ENCODE measurements at places on chromosomes 6 and 20.

DNA sequence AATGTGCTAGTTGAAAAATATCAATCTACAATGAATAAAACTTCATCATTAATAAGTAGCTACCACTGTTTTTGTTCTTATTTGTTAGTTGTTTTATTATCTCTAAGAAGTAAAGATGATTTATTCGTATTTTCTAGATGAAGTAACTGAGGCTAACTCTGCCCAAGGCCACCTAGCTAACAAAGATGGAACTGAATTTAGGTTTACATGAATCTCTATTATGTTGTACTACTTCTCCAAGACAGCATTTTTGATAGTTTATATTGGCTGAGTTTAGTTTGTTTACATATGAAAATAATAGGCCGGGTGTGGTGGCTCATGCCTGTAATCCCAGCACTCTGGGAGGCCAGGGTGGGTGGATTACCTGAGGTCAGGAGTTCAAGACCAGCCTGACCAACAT, 121.5 kb downstream of the NCOA3 start:
- no peak for DNase-seq

DNA sequence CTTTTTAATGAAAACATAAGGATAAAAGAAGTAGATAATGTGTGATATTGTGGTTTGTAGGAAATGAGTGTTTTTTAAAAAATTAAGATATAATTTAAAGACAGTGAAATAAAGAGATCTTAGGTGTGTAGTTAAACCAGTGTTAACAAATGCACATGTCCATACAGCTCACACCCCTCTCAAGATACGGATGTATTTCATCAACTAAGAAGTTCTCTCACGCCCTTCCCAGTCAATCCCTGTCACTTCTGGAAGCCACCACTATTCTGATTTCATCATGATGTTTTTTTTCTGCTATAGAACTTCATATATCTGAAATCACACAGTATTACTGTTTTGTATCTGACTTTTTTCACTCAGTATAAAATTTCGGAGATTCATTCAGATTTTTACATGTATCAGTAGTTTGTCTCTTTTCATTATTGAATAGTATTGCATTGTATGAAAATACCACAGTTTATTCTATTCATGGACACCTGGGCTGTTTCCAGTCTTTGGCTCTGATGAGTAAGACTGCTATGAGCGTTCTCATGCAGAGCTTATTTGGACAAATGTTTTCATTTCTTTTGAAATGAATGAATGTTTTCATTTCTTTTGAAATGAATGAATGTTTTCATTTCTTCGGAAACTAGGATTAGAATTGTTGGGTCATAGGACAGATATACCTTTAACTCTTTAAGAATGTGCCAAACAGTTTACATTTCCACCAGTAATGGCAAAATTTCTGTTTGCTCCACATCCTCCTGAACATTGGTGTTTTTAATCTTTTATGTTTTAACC, 49.7 kb upstream of the ELOVL5 start:
- DNase-seq = no peak

DNA sequence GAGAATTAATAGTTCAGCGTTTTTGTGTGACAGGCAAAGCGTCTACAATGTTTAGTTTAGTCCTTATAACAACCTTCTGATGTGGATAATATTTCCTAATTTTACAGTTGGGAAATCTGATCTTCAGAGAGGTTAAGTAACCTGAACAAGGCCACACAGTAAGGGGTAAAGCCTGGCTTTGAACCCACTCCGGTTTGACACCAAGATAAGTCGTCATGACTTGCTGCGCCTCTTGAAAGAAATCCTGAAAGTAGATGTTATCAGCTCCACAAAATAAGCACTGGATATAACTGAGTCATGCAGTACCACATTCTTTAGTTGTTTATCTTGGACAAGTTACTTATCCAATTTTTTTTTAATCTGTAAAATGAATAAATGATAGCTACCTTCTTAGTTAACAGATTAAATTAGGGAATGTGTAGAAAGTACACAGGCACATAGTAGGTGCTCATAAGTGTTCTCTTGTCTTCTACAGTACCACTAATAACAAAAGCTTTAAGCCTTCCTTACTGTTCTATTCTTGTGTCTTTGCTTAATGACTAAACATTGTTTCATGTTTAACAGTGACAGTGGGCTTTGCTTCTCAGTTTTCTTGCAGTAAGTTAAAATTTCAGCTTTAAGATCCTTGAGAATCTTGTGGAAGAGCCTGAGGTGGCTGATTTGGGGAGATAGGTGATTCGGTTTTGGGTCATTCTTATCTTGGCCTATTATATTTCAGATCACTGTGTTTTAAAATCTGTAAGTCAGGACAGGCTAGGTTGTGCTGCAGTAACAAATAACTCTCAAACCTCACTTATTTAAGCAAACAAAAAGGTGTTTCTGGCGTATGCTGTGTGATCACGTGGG, 2.1 kb downstream of the HIVEP1 start:
- no peak for DNase-seq

GRCh38 chr6:41269166-41269565, 17.3 kb downstream of the TREM1 start:
- no peak for DNase-seq

DNA sequence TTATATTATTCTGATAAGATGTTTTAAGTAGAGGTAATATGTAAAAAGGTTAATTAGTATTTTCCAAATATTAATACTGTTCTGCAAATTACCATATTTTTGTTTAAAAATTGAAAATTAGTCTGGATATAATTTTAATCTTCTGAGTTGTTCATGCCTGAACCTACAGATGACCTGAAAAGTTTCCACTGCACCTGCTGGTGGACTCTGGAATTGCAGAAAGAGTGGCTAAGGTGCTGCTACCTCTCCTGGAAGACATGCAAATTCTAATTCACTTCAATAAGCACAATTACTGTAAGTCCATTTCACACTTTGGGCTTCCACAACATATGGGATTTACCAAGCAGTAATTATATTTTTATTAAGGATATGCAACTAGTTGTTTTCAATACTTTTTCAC, 77.7 kb upstream of the OLIG3 start:
- peak; percentile 12 for DNase-seq

DNA sequence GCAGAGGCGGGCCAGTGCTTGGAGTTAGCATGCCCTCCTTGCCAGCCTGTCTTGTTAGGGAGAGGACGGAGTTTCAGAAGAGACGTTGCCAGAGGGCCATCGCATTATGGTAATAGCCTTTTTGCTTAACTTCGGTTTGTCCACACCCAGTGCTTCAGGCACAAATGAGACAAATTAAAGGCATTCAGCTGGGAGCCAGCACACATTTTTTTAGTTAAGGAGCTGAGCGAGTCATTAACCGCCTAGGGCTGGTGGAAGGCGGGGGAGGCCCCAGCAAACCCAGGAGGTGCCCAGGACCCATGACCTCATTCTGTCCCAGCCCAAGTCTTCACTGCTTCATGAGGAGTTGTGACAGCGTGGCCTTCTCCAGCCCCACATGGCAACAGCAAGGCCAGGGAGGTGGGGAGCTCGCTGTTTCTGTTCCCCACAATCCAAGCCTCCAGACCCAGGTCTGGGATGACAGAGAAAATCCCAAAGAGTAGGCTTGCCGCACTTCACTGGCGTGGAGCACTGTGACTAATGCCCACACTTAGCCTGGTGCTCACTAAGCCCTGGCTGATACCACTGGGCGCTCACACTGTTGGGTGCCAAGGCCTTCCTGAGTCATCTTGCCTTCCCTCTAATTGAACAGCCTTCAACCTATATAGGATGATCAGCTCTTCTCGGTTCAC, 237.1 kb downstream of the ANKRD60 start:
- DNase-seq = no peak

DNA sequence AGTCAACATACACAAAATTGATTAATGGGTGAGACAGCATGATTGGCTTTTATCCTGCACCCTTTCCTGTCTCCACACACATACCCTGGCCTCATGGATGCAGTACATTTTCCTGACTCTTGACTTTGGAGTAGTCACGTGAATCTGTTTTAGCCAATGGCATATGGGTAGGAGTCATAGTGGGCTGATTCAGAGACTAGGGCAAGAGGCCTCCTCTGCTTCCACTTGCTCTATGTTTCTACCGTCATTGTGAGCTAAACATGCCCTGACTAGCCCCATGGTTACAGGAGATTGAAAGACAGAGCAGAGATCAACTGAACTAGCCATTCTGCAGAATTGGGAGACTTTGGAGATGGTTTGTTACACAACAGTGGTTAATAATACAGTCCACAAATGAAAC, 850.0 kb downstream of the DHX35 start:
- no peak for DNase-seq

- no peak for DNase-seq
Measured at GRCh38 chr6:105459049-105459448, 56.2 kb upstream of the PREP start.

DNA sequence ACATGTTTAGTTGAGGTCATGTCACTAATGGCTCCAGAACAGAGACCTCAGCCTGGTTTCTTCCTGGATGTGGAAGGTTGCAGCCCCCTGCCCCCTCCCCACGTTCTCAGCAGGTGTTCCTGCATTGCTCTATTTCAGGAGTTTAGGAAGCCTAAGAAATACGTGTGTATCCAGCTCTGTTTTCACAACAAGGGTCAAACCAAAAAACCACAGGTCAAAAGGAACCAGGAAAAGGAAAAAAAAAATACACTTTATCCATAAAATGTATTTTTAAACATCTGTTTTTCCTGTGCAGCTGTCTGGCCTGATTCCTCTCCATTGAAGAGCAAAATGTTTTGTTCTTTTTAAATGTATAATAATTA, 107.9 kb upstream of the PLEKHG1 start:
- no peak for DNase-seq

DNA sequence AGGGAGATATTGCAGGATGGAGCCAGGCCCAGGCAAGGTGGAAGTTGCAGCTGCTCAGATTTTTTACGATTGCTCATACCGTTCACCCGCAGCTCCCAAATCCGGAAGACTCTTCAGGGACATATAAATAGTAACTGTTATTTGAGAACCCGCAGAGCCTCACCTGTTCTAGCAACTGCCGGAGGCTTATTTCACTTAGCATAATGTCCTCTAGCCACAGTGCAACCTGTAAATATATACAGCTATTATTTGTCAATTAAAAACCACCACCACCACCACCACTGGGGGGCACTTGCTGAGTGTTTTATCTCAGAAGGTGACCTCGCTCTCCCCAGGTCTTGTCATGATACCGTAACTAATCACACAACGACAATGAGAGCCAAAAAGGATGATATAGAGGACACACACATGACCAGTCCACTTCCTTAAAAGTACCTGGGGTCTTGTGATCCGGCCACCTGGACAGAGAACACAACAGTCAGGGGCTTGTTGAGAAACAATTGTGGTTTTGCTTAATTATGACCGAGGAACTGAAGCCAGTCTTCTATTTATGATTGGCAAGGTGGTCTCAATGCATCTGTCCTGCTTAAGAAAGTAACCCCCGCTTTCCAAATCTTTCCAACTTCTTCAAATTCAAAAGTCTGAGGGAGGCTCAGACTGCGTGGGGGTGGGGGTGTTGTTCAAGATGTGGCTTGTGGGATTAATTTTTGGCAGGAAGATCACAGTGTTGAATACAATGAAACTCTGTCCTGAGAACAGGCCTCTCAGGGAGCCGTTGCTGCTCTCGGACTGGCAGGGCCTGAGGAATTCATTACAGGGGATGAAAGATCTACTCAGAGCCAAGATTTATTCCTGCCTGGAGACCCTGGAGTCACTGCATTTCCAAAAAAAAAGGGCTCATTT, 107.7 kb upstream of the PRND start:
- peak; percentile 83 for DNase-seq

DNA sequence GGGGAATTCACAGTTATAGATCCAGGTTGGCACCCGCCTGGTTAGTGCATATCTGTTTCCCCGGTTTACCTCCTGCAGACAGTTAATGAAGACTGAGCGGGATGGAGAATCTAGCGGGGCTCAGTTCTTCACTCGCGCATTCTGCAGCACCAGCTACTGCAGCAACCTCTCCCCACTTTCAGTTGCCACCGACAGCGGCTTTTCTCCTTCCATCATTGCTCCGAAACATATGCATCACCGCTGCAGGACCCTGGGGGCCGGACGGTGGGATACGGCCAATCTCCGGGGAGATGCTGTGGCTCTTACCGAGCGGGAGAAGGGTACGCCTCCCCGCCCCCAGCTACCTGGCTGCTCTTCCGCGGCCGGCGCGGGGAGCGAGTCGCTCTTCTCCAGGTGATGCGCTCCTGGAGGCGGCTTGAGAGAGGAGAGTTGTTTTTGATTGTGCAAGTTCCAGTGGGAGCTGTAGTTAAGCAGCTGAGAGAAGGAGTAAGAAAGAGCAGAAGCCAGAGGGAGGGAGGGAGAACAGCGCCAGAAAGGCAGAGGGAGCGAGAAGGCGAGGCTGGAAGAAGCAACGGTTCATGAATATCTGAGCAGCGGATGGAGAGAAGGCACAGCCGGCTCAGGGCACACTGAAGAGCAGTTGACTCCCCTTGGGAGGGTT, at the start of gene SGK1:
Gene SGK1 (minus strand): TSS at position 642 of the 661 bp plus-strand sequence. CDS start 652 bp downstream, outside the sequence.
- DNase-seq = no peak

DNA sequence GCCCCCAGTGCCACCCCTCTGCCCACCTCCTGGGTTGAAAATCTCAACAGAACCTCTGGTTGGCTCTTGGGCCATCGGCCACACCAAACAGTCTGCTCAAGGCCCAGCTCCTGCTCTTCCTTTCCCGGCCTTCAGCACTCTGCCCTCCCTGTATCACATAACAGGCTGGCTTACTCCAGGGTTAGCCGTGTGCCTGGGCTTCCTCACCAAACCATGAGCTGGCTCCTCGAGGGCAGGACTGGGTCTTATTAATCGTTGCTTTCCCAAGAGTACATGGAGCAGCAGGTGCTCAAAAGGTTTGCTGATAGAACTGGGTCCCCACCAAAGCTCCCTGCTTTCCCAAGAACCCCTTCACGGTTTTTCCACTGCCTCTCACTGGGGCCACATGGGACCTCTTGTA, 12.7 kb upstream of the FAM83C start:
- no peak for DNase-seq

DNA sequence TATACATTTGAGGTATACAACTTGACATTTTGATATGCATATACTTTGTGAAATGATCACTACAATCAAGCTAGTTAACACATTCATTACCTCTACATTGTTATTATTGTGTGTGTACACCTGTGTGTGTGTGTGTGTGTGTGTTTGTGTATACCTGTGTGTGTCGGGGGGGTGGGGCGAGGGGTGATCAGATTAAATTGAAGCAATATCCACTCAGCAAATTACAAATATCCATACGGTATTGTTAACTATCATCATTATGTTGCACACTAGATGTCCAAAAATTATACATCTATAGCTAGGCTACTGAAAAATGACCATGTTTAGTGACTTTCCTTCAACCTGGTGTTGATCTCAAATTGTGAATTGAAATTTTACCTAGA, 1.8 kb downstream of the RHAG start:
- DNase-seq = no peak

- no peak for DNase-seq
Measured at GRCh38 chr20:5887386-5887785, 62.9 kb downstream of the TRMT6 start.

- DNase-seq = no peak
Measured at GRCh38 chr20:36318166-36318565, 12.0 kb downstream of the DLGAP4 start.

Measured in tibial nerve (tissue), 4 donors.